Left kidney (tissue), 8 donors: ENCODE measurements at places on chromosomes 5 and 9. TPM values are rescaled to one million over a fixed set of nuclear protein-coding genes. Genes with fewer than 3 reads are reported as not detected.

Gene SLC25A2
- 0.23 TPM for polyA plus RNA-seq

Gene DMGDH
- polyA plus RNA-seq = 23.9 TPM

Gene SEMA5A
- polyA plus RNA-seq = 46.3 TPM

Gene GARIN3
- polyA plus RNA-seq = not detected

Gene SLC34A3
- 7.4 TPM for polyA plus RNA-seq

Gene FOXD4L3
- not detected for polyA plus RNA-seq

Gene MED7
- polyA plus RNA-seq = 24.3 TPM

Gene TMC1
- 1.3 TPM for polyA plus RNA-seq

Gene C9
- 0.37 TPM for polyA plus RNA-seq

Gene RELL2
- 1.1 TPM for polyA plus RNA-seq

Gene GLRA1
- polyA plus RNA-seq = 0.13 TPM

Gene SLC9A3
- polyA plus RNA-seq = 60.6 TPM

Gene COL23A1
- polyA plus RNA-seq = 6.2 TPM

Gene MELK
- polyA plus RNA-seq = 32.7 TPM

Gene TIMD4
- polyA plus RNA-seq = 0.68 TPM

Gene TNC
- 323 TPM for polyA plus RNA-seq

Gene PALM2AKAP2
- 11.0 TPM for polyA plus RNA-seq

Gene TSSK1B
- polyA plus RNA-seq = 0.12 TPM

Gene PRDM9
- polyA plus RNA-seq = 0.15 TPM

Gene POMT1
- polyA plus RNA-seq = 44.6 TPM

GRCh38 chr5:133817456-133817855 lies 151.0 kb downstream of the C5orf15 start:
- no peak for DNase-seq

DNA sequence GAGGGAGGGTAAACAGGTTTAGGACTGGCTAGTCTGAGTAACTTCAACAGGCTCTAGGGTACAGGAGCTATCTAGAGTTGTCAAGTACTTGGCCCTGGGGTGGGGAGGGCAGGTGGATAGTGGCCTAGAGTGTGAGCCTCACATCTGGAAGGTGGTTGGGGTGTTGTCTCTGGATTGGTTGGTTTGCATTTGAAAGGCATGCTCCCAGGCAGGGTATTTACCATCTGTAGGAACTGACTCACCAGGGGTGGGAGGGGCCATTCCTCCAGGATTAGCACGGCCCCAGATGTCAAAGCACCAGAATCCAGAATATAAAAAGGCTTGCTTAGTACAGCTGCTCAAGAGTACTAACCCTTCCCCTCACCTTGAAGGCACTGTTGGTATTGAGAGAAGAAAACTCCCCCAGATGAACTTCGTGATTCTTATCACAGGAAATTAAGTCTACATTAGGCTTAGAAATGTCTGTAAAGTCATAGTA lies 193.3 kb downstream of the NTRK2 start:
- DNase-seq = no peak

DNA sequence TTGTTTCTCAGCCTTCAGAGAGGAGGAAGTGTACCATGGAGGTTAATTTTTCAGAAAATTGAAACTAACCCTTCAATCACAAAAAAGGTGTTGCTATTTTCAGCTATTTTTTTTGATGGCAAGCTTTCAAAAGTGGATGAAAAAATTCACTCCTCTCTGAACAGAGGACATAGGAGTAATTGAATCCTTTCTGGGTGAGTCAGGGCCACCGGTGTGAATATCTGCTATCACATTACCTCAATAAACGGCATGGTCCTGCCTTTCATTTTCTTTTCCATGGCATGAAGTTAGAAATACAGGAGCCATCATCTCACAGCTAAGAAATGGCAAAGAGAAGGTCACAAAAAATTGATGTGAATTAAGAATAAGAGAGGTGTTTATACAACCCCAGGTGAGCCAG lies 90.2 kb upstream of the CCDC112 start:
- no peak for DNase-seq

GRCh38 chr9:132575005-132575609 lies 7.3 kb upstream of the BARHL1 start:
- DNase-seq = peak; percentile 73

- no peak for DNase-seq
These were observed 443.3 kb downstream of the DNAH5 start for GRCh38 chr5:13501176-13501575.

DNA sequence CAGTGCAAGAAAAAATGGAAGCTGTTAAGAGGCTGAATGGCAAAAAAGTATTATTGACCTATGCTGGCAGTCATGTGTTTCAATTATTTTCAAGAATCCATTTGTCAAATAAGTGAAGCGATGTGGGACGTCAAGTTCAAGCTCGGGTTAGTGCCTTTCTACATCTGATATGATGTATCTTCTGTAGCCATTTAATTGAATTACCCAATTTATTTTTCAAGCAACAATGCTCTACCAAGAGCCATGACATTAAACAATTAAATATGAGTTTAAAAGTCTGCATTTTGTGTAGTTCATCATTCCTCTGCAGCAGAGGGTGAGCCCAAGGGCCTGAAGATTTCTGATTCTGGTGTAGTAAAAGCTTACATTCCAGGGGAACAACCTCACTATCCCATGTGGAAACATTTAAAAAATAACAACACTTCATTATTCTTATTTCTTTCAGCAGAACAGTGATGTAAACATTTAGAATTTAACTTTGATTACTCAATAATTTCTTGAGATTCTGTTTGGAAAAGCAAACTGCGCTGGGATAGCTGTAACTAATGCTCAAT lies 619.7 kb upstream of the ARRDC3 start:
- DNase-seq = no peak

DNA sequence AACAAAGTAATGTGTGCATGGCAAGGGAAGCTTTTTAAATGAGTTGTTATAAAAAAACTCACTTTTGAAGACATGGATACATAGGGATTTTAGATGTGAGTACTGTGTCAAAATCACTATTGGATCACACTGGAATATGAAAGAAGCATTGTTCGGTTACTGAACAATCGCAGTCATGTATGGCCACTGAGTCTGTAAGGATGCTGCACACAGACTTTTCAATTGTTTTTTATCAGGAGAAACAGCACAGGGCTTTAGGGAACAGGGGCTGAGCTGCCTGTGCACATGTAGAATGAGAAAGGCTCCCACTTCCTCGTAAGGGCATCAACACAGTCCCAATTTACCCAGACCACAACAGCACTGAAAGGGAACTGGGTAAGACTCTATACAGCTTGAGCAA lies 1333.9 kb upstream of the DMAC1 start:
- no peak for DNase-seq

GRCh38 chr9:86767373-86767772 lies 179.9 kb downstream of the GAS1 start:
- no peak for DNase-seq

DNA sequence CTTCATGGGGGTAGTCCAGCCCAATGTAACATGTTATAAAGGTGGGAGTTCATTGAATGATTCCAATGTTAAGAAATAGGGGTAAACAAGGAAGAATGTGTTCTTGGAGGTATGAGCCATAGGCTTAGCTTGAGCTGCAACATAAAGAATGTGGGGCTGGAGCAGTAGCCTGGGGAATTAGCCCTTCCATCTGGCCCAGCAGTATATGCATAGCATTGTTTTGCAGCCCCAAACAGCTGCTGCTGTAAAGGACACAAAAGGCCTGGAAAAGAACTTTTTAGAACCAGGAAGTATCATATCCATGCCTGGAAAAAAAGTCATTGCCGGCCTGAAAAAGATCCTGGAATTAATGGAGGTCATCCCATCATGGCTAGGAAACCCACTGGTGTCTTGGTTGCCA lies 55.8 kb upstream of the SMARCA2 start:
- DNase-seq = no peak

DNA sequence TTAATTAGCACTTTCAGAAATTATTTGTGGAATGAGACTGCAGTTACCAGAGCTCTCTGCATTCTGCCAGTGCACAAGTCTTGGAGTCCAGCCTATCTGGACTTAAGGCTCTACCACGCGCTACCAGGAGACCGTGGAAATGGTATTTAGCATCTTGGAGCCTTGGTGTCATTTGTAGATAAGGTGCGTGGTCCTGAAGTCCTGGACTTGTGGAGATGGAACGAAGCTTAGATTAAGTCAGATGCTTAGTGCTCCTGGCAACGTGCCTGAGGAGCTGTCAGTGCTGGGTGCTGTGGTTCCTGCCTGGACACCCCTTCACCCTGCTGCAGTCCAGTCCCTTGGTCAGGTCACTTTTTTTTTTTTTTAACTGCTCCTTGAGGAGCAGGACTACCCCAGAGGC lies 59.7 kb downstream of the RCL1 start:
- no peak for DNase-seq

GRCh38 chr5:154273028-154273617 lies 82.6 kb downstream of the GALNT10 start:
- no peak for DNase-seq

- no peak for DNase-seq
These were observed 208.1 kb upstream of the PIK3R1 start for GRCh38 chr5:68007451-68007850.

- DNase-seq = no peak
These were observed 21.8 kb downstream of the CDH6 start for GRCh38 chr5:31215236-31215635.

GRCh38 chr5:155094455-155094854 lies 80.9 kb downstream of the KIF4B start:
- no peak for DNase-seq

DNA sequence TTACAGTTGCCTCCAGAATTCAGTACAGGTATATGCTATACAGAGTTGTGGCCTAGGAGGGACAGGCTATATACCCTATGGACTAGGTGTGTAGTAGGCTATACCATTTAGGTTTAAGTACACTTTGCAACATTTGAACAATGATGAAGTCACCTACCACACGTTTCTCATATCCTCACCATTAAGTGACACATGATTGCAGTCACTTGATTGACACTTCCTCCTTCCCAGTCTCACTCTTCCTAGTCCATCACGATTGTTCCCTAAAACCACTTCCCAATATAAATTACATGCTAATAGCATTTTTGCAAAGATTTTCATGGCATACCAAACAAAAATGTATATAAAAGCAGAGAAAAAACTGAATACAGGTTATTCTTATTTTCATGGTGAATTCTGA lies 312.2 kb downstream of the EPB41L4A start:
- DNase-seq = no peak

GRCh38 chr5:159100025-159100781 lies 487 bp upstream of the EBF1 start:
- peak; percentile 94 for DNase-seq

DNA sequence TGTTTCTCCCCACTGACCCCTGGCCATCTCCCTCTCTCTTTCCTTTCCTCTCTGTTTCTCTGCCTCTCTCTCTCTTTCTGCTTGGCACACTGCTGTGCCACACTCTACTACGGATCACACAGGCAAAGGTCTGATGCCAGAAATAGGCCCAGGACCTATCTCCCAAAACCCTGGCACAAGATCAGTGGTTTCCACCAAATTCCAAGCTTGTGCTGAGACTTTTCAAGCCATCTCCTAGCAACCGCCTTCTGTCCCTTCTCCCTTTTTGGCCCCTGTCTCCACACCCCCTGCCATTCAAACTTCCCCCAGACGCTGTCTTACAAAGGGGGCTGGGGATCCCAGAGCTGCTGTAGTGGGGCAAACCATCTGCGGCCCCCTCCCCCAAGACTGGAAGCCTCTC lies 38.5 kb upstream of the RARS1 start:
- DNase-seq = no peak

DNA sequence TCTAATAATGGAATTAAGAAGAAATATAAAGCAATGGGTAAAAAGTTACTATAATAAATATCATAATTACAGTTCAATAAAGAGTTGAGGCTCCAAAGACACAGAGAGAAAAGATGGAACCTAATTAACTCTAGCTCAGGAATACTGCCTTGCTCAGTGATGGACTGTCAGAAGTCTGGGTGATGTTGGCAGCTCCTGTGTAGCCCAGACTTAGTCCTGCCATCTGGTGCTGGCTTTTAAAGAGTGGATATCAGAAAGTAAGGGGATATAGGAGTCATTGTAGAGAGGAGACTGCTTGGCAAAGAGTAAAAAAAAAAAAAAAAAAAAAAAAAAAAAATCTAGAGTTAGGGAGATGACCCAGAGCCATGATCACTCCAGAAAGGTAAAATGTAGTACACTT lies 551.9 kb upstream of the DMAC1 start:
- no peak for DNase-seq

GRCh38 chr5:180153099-180153498 lies 55.9 kb downstream of the RASGEF1C start:
- DNase-seq = no peak

DNA sequence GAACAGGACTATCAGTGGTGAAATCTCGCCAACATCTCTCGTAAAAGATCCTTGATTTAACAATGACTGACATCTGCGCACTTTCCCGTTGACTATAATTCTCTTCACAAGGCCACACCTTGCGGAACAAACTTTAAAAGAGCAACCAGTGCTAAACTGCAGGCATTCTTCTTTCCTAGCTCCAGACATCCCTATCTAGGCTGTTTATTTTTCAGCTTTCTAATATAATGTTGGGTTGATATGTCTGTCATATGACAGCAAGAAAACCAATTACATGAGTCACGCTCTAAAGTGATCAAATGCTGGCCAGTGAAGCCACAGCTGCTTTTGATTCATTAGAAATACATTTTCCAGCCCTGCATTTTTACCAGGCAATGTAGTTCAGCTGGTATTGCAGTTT lies 162.5 kb downstream of the ELAVL2 start:
- DNase-seq = no peak

DNA sequence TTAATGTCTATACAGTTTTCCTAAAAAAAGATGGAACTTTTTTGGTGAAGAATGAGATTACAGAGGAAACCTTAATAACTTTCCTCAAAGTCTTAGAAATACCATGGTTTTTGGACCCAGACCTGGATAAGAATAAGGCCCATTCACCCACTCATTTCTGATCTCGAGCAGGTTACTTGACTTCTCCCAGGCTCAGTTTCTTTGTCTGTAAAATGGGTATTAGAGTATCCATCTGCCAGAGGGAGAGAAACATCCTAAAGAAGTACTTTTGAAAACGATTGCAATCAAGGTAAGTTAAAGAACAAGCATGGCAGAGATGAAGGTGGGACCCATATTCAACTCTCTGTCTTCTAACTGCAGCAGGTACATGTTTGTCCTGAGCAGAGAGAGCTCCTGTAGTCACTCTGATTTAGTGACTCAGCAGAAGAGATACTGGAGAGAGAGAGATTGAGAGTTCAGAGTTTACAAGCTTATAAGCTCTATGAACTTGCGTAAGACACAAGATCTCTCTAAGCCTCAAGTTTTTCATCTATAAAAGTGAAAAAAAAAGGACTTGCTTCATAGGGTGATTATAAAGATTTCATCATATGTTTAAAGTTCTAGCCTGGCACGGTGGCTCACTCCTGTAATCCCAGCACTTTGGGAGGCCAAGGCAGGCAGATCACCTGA lies 379.4 kb upstream of the SGCD start:
- no peak for DNase-seq

GRCh38 chr5:1973391-1974013 lies 90.8 kb upstream of the IRX4 start:
- no peak for DNase-seq

DNA sequence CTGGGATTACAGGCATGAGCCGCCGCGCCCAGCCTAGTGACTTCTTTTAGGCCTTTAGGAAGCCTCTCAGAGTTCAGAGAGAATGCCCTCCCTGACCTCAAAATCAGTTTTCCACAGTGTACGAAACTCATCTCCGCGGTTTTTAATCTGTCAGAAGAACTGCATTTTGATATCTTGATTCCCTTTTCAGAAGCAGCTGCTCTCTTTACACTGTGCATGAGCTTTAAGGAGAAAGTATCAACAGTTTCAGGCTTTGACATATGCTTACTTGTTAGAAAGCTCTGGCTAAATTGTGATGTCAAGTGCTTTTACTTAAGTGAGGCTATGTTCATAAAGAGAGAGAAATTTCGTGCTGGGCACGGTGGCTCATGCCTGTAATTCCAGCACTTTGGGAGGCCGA lies 74.6 kb downstream of the USP20 start:
- DNase-seq = no peak
